Epithelial cell of esophagus (primary cell): ENCODE measurements at places on chromosomes 4 and X.

DNA sequence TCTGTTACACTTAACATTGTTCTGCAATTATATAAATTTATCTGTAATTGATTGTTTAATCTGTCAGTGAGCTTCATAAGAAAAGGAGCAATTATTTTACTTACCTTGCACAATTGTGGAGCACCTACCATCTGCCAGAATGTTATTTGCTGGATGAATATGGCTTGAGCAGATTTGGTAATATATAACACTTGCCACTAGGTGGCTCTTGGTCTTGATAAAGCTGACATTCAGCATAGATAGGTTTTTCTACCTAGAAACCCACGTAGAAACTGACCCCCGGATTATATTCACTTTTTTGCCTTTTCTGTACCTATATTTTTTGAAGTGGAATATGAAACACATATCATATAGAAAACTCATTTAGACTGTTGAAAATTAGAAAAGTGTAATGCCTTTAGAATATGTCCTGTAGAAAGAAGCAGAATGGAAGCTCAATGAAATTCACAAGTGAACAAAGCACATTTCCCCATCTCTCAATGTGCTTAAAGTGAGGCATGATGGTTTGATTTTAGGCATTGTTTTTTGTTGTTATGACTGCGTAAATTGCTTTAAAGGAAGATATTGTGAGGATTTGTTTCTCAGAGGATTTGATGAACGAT is 9.5 kb downstream of the RBPJ start:
- DNase-seq = peak; percentile 70

GRCh38 chr4:16297003-16297402 is 70.7 kb upstream of the TAPT1 start:
- no peak for DNase-seq

- DNase-seq = no peak
These were observed 18.9 kb downstream of the ADH6 start for GRCh38 chr4:99200138-99200537.

DNA sequence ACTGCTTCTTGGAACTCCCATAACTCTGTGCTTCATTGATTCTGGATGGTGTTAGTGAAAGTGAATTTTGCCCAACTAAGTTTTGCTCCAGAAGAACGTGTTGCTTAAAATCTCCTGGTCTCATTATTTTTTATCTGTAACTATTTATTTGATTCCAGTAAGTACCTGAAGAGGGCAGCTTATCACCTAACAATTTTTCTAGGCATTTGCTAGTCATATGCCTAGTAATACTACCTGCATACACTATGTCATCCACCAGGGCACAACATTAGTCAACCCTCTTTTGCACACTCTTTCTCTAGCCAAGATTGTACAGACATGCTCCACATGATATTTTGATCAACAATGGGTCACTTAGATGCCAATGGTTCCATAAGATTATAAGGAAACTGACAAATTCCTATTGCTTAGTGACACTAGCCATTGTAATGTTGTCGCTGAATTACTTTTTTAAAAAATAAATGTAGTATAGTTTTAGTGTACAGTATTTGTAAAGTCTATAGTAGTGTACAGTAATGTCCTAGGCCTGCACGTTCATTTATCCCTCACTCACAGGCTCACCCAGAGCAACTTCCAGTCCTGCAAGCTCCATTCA is 499.9 kb upstream of the AADAT start:
- peak; percentile 79 for DNase-seq

GRCh38 chrX:104854790-104855340 is 288.9 kb downstream of the IL1RAPL2 start:
- no peak for DNase-seq

DNA sequence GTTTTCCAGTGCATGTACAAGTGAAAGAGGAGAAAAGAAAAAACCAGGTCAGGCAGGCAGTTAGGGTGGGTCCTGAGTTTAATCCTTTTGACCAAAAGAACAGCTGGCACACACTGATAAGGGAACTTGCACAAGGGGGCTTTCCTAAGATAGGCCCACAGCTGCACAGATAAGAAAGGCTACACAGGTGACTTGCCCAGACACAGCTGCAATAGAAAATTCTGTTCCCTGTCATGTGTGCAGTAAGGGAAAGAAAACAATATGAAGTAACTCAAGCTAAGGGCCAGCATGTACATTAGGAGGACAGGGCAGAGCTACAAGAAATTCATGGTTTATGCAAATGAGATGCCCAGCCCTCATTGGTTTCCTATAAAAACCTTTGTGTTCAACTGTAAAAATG is 32.9 kb downstream of the LUZP4 start:
- DNase-seq = no peak

GRCh38 chr4:159108124-159108523 is 5.2 kb downstream of the RAPGEF2 start:
- DNase-seq = no peak
